ENCODE measurements at places on chromosomes 1 and 21. TPM values are rescaled to one million over a fixed set of nuclear protein-coding genes. Genes with fewer than 3 reads are reported as not detected.

- DNase-seq = no peak
These were observed 480.0 kb downstream of the PTPRU start for GRCh38 chr1:29716306-29716705.

DNA sequence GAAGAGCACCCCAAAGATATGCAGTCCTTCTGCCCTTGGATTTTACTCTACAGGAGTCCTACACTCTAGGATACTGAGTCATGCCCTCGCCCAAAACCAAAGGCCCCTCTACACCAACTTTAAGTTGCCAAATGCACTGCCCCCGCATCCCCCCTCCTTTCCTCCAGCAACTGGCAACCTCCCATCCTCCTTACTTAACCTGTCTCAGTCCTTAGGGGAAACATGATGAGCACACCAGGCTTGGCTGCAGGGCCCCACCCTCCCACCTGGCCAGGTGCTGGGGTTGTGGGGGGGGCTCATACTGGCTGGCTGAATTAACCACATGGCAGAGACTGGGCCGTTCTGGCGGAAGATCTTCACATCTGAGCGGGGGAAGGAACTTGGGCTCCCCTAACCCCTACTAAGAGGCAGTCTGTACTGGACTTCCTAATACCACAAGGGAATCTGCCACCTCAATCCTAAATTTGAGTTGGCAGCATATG is 1.2 kb downstream of the HDGF start:
- DNase-seq = peak; percentile 28

Gene RIPK4
- 0.47 TPM for total RNA-seq

DNA sequence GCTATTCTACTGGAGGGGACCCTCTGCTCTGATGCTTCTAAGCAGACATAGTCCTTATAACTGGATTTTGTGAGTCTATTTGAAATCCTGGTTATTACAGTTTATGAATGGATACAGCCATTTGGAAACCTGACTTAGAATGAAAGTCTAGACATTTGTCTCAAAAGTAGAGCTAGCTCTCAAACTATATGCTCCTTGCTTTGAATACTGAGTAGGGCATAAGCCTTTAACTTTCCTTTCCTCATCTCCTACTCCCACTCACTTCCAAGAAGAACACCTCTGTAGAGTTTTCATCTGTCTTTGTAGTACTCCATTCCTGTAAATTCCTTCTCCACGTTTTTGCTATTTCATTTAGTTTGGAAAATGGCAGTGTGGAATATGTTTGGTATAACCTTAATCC is 9.0 kb upstream of the ARID1A start:
- no peak for DNase-seq

DNA sequence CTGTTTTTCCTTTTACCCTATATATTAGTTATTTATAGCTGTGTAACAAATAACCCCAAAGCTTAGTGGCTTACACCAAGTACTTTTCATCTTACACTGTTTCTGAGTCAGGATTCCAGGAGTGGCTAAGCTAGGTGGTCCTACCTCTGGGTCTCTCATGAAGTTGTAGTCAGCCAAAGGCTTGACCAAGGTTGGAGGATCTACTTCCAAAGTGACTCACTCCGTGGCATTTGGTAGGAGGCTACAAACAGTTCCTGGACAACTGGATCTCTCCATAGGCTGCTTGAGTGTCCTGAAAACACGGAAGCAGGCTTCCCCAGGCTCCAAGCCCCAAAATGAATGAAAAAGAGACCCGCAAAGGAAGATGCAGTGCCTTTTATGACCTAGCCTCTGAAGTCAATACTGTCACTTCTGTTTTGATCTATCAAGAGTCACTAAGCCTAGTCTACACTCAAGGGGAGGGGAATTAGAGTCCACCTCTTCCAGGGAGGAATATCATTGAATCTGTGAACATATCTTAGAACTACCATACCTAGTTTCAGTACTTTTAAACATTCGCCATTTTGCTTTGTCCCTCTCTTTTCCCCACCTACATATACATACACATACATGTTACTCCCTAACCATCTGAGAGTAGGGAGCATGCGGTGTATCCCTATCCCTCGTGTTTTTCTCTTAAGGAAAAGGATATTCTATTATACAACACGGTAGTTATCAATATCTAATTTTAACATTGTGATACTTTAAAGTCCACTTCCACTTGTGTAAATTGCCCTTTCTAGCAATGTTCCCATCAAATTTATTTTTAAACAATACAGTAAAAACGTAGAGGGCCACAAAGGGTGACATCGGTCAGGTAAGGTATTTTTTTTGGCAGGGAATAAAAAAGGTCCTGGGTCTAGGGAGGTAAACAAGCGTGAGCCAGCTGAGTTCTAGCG is 67.2 kb downstream of the SLC35A3 start:
- no peak for DNase-seq

Gene ACADM
- total RNA-seq = 76.4 TPM

DNA sequence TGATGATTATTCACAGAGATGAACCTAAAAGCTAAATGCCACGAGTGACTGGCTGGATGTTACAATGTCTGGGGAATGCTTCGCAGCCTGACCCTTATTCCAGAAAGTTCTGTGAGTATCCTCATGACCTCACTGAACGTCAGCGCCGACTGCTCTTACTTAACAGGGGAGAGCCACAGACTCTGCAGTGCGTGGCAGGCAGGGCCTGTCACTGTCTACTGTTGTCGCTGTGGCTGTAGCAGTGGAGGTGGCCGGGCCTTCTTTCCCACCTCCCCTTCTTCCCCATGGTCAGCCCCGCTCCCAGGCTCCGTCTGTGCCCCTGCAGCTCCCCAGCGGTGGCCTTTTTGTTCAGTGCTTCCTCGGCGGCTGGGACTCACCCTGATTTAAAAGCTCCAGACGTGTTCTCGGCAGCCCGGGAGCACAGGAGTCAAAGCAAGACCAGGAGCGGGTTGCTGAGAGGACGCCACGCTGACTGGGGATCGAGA is 52.2 kb upstream of the TARBP1 start:
- no peak for DNase-seq

Gene SPSB1
- total RNA-seq = 24.4 TPM

DNA sequence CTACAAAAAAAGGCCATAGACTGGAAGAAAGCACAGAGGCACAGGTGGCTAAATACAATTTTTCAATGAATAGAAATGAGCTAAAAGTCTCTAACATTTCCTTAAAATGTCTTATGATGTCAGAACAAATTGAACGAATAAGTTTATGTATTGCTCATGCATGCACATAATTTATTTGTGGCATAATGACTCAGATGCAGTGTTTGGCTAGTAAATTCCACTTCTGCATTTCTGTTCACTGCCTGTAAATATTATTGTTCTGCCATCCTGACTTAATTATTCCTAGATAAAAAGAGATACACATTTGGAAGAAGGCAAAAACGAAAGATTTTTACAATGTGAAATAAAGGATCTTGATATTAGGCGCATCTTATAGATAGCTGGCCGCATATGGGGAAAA is 26.6 kb upstream of the EXO1 start:
- no peak for DNase-seq

DNA sequence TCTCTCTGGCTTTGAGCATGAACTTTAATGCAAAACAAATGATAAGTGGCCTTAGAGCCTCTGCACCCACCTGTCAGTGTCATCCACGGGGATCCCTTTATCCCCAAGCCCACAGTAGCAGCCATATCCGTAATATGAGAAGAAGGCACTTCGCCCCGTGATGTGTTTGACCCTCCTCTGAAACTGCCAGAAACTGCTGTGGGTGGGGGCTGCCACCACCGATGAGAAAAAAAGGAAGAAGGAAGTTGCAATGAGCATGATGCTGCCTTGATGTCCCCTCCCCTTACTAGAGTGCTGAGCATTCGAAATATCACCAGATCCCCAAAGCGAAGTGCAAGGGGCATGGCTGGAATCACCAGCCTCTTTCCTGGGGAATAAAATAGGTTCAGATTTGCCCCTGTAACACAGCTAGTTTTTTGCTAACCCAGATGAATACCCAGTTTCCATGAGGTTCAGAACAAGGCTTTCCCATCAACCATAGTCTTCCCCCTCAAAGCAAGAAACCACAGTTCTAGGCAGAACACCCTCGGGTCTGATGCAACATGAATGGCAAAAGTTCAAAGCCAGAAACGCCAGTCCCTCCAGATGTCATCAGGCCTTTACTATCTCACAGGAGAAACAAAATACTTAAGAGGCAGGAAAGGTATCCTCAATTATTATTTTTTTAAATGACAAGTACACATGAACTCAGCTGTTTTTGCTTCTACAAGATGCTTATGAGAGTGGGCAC is 10.8 kb upstream of the UBXN10 start:
- no peak for DNase-seq

DNA sequence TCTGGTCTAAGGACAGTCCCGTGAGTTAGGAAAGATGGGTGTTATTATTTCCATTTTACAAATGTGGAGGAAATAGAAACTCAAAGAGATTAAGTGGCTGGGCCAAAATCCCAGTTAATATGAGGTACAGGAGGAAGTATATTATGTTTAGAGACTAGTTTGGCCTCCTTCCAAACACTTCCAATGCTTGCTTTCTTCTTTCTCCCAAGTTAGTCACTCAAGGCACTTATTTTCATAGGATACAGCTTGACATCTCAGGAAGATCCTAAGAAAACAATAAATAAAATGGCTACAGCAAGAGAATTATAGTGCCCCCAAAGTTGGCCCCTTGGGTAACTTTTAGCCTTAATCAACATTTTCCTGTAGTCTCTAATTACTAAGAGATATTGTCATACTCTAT is 47.5 kb upstream of the IPO9 start:
- DNase-seq = no peak

Gene GIPC2
- not detected for total RNA-seq

Gene OR2T35
- not detected for total RNA-seq

DNA sequence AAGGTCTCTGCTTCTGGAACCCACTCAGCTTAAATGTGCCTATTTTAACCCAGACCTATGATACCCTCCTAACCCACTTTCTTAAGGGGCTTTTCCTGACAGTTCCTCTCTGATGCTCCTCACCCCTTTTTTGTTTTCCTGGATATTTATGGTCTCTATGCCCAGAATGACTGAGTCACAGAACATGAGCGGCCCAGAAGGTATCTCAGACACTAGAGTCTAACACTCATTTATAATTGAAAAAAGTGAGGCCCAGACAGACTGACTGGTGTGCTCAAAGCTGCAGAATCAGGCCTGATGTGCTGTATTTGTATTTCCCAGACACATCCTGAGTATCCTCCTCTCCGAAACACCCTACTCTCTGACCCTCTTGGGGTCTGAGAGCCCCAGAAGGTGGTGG is 44.0 kb downstream of the LRRC71 start:
- DNase-seq = no peak

Gene ATP1A2
- not detected for total RNA-seq

Data from SJSA1 (cell line).